ENCODE measurements at places on chromosomes 13 and 19.
A peak's percentile ranks its signal among the peaks of the same experiment; 100 is the strongest.

DNA sequence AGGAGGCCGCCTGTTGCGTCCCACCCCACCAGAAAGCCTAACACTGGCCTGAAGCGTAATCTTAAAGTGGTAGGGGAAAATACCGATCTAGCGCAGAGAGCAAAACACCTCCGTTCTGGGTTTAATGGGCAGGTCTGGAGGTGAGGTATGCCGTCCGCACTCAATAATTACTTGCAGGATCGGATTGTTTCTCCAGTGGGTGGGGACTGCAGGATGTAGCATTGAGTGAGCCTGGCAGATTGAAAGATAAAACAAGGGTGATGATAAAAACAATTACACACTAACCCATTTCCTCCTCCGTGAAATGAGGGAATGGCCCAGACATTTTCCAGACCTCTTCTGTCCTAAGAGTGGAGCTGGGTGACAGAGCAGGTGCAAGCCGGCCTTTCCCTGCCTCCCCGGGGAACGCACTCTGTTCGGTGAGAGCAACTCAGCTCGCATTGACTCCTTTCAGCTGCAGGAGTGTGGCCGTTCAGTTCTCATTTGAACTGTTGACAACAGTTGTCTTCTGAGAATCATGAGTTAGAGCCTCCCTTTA lies 110.2 kb upstream of the DOCK9 start:
- no peak for DNase-seq

- no peak for DNase-seq
These were observed 15.4 kb downstream of the TMEM161A start for GRCh38 chr19:19122902-19123301.

GRCh38 chr19:3304871-3305423 lies 61.4 kb upstream of the NFIC start:
- peak; percentile 10 for DNase-seq

DNA sequence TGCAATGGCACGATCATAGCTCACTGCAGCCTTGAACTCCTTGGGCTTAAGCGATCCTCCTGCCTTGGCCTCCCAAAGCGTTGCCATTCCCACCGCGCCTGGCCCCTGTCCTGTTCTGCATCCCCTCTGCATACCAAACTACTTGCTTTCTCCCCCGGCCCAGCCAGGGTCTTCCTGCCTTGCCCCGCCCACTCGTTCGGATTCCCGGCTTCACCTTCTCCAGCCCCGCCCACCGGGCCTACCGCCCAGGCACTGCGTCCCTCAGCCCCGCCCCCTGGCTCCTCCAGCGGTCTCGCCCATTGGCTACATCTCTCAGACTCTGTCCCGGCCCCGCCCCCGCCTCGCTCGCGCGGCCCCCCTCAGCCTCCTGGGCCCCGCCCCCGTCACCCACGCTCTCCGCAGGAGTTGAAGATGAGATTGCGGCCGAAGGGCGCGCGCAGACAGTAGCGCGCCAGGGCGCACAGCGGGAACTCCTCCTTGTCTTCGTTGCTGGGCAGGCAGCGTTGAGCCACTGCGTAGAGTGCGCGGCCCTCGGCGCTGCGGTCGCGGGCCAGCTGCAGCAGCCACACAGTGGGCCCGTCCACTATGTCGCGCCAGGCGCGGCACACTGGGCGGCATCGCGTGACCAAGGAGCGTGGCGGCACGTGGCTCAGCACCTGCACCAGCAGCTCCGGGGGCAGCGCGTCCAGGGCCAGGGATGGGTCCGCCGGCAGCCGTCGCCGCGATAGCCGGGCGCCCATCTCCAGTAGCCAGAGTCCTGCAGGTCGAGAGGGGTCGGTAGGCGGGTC lies 19.0 kb downstream of the MRPS12 start:
- peak; percentile 84 for DNase-seq

GRCh38 chr13:78460176-78460575 lies 143.2 kb downstream of the POU4F1 start:
- DNase-seq = no peak

DNA sequence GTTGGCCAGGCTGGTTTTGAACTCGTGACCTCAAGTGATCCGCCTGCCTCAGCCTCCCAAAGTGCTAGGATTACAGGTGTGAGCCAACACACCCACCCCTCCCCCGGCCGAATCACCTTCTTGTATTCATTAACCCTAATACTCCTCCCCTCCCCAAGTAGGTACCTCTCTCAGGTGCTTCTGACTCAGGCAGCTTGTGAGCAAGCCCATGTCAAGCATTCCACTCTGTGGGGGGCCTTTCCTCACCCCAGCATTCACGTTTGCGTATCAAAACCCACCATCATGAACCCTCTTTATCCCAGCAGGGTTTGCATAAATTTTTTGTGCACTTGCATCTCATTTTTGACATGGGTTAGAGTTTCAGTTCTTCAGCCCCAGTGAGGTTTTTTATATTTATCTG lies 23.6 kb upstream of the RFXAP start:
- no peak for DNase-seq

GRCh38 chr13:75326173-75327134 lies 155.5 kb downstream of the TBC1D4 start:
- no peak for DNase-seq

DNA sequence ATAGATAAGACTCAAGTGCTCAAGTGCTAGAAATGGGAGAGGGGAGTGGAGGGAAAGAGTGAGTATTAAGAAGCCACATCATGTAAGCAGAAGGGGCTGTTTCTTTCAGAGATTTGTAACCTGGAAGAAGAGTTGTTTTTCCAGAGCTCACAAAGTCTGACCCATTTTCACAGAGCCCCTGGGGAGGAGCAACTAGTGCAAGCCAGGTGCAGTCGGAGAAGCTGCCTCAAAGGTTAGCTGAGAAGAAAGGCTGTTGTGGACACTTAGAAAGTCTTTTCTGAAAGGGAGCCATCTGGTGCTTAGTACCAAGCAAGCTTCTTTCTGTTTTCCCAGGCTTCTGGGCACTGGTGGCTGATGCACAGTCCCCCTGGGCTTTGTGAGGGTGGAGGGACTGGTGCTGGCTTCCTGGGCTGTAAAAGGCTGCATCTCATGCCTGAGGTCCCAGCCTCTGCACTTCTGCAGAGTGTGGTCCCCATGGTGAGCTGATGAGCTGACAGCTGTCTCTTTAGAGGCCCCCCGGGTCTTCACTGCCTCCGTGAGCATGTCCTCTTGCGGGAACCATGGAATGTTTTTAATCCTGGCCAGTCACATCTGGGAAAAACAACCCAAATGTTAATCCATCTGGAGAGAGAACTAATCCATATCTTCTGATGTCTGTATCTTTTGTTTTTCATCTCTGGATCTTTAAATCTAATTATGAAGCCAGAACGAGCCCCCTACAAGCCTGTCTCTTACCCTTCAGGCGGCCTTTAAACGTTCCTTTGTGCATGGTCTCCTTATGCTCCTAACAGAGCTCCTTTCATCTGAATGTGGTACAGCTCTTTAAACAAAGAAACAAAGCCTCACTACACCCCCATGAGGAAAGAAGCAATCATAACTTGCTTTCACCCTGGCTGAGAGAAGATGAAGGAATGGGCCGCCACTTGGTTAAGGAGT lies 40.2 kb downstream of the OLFM4 start:
- DNase-seq = peak; percentile 10

- DNase-seq = no peak
These were observed 3.3 kb downstream of the KIR3DL3 start for GRCh38 chr19:54727562-54727961.

- DNase-seq = no peak
These were observed 25.0 kb upstream of the ZNRF4 start for GRCh38 chr19:5430237-5430636.

- DNase-seq = no peak
These were observed 12.6 kb upstream of the F7 start for GRCh38 chr13:113092776-113093579.

DNA sequence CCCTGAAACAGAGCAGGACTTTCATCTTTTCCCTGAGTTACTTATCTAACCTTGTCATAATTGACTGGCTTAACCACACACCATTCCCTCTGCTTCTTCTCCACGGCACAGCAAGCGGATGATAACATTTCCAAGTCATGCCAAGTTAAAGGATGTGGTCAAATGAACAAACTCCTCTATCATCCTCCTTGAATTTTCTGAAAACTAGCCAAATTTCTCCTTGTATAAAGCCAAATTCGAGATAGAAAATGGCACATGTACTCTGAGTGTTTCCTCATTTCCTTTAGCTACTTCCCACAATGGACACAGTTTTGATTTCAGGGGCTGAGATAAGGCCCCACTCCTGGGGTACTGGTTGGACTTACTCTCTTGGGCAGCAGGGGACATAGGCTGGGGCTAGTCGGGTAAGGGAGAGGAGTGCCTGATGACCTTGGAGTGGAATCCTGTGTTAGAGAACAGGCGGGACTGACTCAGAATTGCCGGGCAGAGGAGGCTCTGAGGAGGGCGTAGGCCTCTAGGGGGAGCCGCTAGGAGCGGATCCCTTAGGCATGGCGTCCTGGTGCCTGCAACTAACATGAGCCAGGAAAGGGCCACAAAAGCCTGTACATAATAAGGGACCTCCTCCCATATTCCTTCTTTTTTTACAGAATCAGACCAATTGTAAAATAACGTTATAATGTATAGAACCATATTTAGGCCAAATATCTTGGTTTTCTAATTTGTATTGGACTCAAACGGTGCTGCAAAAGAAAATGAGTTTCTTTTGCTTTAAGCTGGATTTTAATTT lies 20.3 kb upstream of the TMTC4 start:
- DNase-seq = no peak

DNA sequence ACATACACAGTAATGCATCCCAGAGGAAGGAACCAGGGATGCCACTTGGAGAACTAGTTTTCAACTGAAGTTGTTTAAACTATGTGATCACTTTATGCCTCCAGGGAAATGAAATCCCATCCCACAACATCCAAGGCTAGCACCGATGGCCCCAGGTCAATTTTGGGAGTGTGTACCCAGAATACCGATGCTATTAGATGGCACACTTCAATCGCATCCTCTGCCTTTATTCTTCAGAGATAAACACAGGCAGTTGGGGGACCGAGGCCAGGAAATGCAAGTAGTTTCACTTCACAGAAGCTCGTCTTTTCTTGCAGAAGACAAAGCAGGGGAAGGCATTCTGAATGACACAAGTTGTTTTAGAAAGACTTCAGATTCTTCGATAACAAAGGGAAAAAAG lies 13.8 kb downstream of the STK24 start:
- DNase-seq = no peak

- DNase-seq = no peak
These were observed 286.3 kb downstream of the POU4F1 start for GRCh38 chr13:78317030-78317429.

DNA sequence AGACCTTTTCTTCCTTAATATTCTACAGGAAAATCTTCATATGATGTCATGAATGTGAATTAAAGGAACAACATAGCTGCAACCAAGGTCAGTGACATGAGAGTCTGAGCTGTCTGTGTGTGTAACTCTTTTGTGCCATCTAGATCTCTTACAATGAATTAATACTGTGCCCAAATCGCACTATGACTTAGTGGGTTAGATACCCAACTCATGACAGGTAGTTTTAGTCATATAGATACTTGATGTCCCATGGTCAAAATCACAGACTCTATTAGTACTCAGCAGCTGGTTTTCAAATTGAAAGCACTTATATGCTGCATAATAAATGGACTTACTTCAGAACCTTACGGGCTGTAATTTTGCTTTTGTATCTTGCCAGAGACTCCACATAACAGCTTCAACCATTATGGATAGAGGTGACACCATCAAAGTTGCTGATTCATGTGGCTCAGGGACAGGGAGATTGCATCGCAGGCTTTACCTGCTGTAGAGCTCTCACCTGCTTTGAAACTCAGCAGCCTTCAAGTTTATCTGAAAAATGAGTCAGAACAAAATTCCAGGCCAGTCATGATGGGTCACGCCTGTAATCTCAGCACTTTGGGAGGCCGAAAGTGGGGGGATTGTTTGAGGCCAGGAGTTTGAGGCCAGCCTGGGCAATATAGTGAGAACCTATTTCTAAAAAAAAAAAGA lies 12.3 kb upstream of the ZNF283 start:
- no peak for DNase-seq

- no peak for DNase-seq
These were observed 710.7 kb upstream of the SGCG start for GRCh38 chr13:22470075-22470474.

Measured in substantia nigra (tissue), 51 donors.